Small intestine (tissue), 16 donors: ENCODE measurements at places on chromosomes 4 and X.

DNA sequence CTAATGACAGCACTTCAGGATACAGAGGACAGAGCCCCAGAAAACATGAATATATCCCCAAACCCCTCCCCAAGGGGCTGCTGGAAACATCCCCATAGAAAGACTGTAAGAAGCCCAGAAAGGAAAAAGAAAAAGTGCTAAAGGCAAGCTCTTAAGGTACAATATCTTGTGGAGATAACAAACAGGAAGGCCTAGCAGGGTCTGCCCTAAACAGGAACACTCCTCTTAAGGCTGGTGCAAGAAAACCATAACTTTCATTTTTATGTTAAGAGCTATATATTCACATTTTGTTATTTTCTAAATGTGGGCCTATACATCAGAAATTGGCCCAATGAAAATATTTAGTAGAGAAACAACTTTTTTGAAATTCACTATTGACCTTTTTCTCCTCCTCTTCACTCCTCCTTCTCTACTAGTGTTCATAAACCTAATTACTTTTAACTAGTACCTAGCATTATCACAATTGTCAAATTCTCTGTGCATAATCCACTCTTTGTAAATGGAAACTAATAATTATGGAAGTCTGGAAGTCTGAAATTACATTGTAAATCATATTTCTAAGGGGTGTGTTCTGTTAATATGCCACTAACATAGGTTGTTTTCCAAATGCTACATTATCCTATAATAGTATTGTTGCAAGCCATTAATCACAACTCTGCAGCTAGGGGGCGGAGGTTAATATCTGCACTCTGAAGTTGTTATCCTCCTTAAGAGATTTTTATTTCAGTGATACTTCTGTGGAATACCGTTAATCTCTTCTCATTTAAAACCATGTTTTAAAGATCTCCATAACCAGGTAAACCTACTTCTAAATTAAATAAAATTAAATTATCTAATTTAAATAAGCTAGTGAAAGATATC lies 59.8 kb downstream of the CASK start:
- no peak for DNase-seq
- H3K4me3 ChIP-seq, result no peak overlapping the region
- H3K4me1 ChIP-seq, result peaks cover 17% of the 10 kb centered on the region
- no peaks in the 10 kb centered on the region for H3K36me3 ChIP-seq
- H3K27me3 ChIP-seq, result no peaks in the 10 kb centered on the region
- H3K27ac ChIP-seq, result no peak overlapping the region

DNA sequence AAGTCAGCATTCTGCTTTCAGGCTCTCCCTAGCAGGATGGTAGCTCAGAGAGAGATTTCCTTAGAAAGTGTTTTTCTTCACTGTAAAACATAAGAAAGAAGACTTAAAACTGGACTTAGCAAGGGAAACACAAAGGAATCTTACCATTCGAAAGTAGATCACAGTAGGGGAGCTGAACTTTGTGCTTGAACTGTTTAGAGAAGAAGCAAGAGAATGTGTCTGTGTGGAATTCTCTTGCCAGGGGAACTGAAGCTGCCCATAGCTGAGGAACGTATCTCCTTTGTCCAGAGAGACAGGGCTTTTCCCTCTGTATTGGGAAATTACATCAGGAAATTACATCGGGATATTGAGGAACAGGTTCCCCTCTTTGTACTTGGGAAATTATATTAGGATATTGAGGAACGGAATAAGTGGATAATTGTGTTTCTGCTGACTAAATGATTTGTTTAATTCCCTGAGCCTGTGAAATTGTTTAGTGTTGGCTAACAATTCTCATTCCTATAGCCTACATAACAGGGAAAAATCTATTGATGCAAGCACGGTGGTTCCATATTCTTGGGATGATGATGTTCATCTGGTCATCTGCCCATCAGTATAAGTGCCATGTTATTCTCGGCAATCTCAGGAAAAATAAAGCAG lies 21.2 kb downstream of the SRD5A3 start:
- H3K27ac ChIP-seq, result no peak overlapping the region
- no peaks in the 10 kb centered on the region for H3K27me3 ChIP-seq
- H3K4me3 ChIP-seq, result no peak overlapping the region

DNA sequence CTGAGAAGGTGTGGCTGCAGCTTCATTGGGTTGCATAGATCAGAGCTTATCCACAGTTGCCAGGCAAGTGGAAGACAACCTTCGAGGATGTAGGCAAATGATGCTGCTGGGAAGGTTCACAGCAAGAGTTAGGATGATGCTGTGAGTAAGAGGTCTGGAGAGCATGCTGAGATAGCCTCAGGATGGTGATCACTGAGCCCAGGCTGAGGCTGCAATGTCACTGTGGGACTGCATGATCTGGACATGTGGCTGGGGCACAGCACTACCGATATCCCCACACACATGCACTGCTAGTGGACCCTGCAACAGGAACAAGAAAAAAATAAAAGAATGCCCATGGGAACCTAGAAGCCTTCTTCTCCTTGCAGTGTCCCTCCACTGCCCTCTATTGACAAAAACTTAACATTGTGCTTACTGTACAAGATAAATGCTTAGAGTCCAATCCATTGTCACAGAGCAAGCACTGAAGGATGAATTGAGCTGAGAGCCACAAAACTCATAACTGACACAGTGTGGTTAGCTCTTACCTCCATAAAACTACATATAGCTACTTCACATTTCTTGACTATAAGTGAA lies 105.6 kb downstream of the CNKSR2 start:
- no peaks in the 10 kb centered on the region for H3K36me3 ChIP-seq
- H3K4me1 ChIP-seq, result no peaks in the 10 kb centered on the region
- H3K27me3 ChIP-seq, result no peaks in the 10 kb centered on the region
- H3K4me3 ChIP-seq, result no peak overlapping the region

- H3K27ac ChIP-seq, result no peak overlapping the region
- H3K4me3 ChIP-seq, result no peak overlapping the region
- no peaks in the 10 kb centered on the region for H3K4me1 ChIP-seq
- DNase-seq, result no peak
- H3K36me3 ChIP-seq, result no peaks in the 10 kb centered on the region
Observed at GRCh38 chrX:118513120-118513898, 17.7 kb downstream of the DOCK11 start.

- H3K27ac ChIP-seq, result no peak overlapping the region
- no peaks in the 10 kb centered on the region for H3K4me1 ChIP-seq
- H3K27me3 ChIP-seq, result no peaks in the 10 kb centered on the region
Observed at GRCh38 chr4:126106658-126107057, 791.9 kb downstream of the FAT4 start.
